ENCODE measurements at places on chromosomes 2 and 18.

DNA sequence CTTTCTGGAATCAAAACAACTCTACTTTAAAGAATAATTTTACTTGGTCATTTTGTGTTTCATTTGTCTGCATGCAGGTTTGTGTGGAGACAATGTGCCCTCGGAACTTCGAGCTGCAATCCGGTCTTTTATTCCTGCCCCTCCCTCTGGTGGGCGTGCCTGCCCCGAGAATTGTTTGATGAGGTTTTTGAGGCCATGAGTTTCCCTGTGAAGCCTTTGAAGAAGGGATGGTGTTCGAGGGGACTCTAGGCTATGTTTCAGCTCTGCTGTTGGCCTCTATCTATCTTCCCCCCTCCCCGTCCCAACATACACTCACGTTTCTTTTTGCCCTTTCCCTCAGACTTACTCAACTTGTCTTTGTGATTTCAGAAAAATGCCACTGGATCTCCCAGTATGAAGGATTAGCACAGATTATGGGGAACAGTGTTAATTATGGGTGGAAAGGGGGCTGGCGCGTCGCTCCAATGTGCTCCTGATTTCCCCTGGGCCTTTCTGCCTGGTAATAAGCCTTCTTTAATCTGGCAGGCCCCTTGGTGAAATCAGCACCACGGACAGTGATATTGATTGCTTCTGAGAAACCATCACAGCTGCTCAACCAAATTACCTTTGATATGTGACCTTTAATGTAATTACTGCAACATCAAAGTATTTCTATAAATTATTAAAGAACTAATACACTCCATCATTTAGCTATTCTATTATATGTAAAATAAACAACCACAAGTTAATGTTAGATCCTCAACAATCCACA, 82.2 kb downstream of the CELF4 start:
- DNase-seq: no peak

GRCh38 chr2:109523536-109524361, 90.0 kb downstream of the SEPTIN10 start:
- no peak for DNase-seq

- no peak for DNase-seq
Measured at GRCh38 chr2:116645155-116645554, 1169.3 kb upstream of the DDX18 start.

DNA sequence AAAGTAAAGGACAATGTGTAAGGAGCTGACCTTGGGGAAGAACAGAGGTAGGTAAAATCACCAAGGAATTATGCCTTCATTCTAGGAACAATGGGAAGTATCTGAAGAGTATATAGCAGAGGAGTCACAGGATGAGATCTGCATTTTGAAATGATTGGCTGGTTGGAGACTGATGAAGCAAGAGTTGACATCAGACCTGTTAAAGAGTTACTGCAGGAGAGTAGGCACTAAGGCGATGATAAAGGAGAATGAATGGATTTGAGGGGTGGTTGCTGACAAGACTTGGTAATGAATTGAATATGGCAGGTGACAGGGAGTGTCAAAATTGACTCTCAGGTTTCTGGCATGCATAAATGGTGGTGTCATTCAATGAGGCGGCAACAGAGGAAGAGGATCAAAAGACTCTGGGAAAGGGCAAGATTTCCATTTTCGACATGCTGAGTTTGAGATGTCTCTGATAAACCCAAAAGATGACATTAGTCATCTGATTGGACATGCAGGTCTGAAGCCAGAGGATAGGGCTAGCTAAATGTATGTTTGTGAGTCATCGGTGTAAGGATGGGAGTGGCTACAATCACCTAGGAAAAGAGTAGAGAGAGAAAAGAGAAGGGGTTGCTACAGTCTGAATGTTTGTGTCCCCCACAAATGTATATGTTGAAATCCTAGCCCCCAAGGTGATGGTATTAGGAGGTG, 236.5 kb downstream of the DYM start:
- DNase-seq: no peak

GRCh38 chr2:136167721-136168475, 49.9 kb upstream of the CXCR4 start:
- DNase-seq: no peak

DNA sequence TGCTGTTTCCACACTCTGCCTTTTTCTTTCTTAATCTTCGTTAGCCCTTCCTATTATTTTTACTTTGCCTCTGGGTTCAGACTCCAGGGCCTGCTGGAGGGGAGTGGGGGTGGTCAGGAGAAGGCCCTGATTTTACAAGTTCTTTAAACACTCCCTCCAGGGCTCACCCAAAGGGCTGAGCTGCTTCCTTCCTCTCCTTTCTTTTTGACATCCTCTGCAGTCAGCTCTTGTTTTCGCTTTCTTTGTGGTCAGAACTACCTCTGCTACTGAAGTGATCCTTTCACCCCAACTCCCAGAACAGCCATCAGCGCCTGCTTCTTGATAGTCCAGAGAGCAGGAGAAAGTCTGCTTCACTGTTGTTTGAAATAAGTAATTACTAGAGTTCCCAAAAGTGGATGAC, 925.7 kb downstream of the EPHA4 start:
- no peak for DNase-seq

- no peak for DNase-seq
Measured at GRCh38 chr2:138962686-138963085, 182.5 kb upstream of the NXPH2 start.

DNA sequence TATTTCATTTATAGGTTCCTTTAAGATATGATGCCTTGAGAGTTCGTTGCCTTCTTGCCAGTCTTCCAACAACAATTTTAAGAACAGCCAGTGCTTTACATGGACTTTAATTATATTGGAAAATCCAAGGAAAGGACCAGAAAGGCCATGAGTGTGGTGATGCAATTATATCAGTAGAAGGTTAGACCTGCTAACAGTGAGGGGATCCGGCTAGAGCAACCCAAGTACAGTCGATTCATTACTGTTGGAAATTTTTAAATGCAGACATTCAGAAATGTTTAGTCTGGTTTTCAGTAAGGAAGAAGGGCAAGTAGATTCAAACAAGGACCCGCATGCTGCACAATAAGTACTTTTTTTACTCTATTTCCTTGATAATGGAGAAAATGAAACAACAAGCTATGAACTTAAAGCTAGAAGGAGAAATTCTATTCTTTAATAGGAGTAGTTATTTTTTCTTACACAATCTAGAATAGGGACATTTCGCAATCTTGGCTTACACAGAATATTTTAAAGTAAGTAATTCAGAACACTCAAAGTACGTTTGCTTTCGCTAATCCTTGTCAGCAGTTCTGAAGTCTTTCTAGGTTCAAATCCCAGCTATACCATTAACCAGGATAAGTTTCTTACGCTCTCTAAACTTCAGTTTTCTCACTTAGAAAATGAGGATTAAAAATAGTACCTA, 405.5 kb downstream of the MEIS1 start:
- no peak for DNase-seq

DNA sequence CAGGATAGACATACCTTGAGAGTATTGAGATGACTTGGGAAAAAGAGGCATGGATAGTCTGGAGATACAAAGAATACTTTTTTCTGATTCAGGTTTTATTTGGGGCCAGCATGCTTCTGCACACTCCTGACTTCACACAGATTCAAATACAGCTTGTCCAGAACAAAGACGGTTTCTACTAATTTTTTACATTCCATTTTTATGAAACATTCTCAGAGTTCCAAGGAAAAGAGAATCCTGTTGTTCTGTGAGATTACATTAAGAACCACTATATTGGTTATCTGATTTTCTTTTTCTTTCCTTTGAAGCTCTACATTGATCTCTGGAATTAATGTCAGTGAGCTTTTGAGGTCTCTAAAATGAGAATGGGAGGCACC, 41.0 kb downstream of the PTPRM start:
- DNase-seq: no peak

- no peak for DNase-seq
Measured at GRCh38 chr18:76824754-76825153, 2.4 kb downstream of the ZNF236 start.

- no peak for DNase-seq
Measured at GRCh38 chr2:102033031-102033749, 41.4 kb downstream of the IL1R2 start.

DNA sequence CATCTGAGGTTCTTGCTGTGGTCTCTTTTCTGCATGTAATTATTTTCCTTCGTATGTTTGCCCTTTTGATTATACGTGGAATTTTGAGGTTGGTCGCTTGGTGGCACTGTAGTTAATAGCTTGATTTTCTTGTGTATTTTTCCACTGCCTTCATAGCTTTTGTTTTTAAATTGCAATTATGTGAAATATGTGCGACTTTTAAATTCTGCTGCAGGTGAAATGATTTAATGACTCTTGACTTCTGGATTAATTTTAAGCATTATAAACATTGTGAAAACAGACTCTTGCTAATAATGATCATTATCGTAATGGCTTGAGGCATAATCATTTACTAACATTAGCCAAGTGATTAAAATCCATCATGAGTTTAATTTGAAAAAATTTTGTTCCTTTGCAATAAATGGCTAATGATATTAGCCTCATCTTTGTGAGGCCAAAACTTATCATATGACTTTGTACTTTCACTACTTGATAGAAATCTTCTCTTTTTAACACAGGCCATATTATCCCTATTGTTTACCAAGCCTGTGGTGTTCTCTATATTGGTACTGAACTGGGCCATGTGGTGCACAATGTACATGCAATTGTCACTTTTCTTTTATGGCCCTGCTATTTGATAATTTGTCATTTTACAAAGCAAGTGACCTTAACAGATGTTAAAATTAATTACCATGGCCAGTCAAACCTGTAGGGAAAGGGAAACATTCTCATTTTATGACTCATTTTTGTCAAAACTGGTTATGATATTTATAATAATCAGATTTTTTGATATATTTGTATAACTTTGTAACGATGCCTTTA, 62.8 kb upstream of the NEUROD1 start:
- DNase-seq: peak; percentile 27

DNA sequence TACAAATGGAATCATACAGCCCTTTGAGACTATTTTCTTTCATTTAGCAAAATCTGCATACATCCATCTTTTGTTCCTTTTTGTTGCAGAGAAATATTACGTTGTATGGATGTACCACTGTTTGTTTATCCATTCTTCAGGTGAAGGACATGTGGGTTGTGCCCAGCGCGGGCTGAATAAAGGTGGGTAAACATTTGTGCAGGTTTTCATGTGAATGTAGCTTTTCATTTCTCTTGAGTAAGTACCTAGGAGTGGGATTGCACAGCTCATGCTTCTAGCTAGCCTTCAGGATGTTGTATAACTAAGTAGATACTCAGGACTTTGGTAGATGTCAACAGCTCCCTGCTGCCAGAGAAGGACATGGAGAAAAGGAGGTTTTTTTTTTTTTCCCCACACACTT, 50.6 kb upstream of the SPRED2 start:
- DNase-seq: no peak

GRCh38 chr2:187079901-187080300, 230.9 kb upstream of the ZSWIM2 start:
- DNase-seq: no peak

GRCh38 chr18:48536516-48536915, 2.3 kb upstream of the CTIF start:
- no peak for DNase-seq

DNA sequence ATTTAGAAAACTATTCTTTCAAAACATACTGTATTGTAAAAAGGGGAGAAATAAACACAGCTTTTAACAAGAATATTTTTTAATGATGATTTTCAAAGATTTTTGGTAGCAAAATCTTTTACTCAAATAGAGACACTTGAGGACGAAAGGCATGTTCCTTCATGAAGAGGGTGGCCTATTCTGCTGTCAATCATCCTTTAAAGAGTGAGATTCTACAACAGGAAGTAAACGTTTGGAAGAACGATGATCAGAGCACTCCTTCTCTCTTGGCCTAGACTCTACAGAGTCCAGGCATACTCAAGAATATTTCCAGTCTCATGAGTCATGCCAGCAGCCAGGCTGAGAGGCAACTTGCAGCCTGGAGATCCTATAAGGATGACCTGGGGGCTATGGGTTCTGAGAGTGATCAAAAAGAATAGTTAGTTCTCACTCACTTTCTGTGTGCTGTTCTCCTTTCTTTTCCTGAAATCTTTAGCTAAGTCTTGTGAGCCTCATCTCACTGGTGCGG, 62.4 kb upstream of the TCF4 start:
- no peak for DNase-seq
